LoVo (cell line): ENCODE measurements at places on chromosomes 3 and 15.

GRCh38 chr3:112736386-112736785, 95.4 kb upstream of the CCDC80 start:
- DNase-seq, result no peak

DNA sequence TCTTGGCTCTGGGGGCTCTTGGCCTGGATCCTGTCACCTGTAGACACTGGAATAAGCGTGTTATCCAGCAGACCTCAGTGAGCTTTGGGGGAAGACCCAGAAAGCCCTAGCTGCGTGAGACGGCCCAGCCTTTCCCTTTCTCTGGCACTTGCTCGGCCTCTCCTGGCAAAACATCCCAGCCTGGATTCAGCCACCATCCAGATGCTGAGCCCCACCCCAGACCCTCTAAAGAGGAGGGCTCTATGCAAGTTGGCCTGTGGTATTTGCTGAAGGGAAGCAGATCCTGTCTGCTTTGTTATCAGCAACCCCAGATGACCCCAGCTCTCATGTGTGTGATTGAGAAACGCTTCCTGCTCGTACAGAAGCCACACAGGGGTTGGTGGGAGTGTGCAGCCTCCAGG, 267.2 kb downstream of the FAM43A start:
- DNase-seq, result no peak

DNA sequence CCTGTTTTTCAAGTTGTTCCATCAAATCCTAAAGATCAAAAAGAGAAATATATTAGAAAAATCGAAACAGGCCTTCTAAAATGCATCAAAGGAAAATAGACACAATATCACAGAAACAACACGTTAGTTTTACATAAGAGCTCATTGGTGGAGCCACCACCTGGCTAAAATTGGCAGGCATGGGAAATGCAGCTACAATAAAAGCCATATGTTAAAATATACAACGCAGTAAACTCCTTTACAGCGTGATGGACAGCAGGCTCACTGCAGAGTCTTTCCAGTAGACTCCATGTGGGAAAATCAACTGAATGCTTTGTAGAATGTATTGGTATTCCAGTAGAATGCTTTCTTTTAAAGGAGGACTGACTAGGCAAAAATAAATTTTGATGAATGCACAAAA, 40.9 kb upstream of the MYO5C start:
- DNase-seq, result no peak

GRCh38 chr15:96331144-96331944, 844 bp downstream of the NR2F2 start:
- DNase-seq, result peak; percentile 68

- no peak for DNase-seq
Measured at GRCh38 chr3:46642971-46643370, 30.6 kb downstream of the FAM240A start.

GRCh38 chr15:48415036-48415886, 84.0 kb downstream of the DUT start:
- peak; percentile 39 for DNase-seq

DNA sequence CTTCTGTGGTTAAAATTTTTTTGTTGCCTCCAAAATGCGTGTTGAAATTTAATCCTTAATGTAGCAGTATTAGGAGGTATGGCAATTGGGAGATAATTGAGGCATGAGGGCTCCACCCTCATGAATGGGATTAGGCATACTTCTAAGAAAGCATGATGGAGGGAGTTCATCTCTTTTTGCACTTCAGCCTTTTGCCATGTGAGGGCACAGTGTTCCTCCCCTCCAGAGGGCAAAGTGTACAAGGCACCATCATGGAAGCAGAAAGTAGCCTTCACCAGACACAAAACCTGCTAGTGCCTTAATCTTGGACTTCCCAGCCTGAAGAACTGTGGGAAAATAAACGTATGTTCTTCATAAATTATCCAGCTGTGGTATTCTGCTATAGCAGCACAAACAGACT, 429.5 kb downstream of the ZIC1 start:
- no peak for DNase-seq

DNA sequence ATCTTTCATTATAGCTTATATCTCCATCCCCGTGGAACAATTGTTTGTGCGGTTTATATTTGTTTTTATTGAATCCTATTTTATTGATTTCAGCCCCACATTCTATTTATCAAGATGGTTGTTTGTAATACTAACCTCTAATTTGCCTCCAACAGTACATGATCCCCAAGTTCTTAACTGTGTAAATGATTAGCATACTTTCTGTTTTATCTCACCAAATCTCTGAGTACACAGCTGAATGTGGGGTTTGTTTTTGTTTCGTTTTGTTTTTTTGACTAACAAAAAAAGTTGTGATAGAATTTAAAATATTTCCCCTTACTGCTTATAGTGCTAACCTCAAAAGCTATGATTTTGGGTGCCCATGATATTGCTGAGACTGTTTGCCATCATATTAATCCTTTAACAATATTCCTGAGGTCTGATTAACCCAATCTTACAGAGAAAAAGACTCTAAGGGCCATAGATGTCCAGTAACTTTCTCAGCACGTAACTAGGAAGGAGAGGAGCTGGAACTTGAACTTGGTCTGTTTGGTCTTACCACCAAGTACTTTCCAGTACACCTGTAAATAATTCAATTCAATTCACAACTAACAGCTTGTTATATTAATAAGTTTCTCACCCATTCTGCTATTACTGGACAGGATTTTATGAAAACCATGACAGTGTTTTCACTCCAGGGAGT, 789.8 kb downstream of the TUSC7 start:
- DNase-seq, result no peak

GRCh38 chr15:99702895-99703602, 30.2 kb downstream of the LYSMD4 start:
- no peak for DNase-seq

- DNase-seq, result no peak
Measured at GRCh38 chr3:61821823-61822251, 260.5 kb downstream of the PTPRG start.

DNA sequence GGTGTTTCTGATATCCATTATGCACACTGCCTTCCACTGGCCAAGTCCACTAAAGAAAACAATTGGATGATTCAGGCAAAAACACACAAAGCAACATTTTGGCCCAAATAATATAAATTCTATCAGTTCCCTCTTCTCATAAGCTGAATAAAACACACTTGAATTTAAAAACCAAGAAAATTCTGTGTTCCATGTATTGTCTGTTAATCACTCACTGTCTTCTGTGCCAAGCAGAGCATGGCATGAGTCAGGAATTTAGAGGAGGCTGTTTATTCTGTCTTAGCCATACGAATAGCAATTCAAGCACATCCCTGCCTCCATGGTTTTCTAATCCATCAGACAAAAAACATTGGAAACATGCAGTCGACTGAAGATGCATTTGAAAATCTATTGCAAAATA, 215.6 kb upstream of the UMPS start:
- DNase-seq, result no peak

DNA sequence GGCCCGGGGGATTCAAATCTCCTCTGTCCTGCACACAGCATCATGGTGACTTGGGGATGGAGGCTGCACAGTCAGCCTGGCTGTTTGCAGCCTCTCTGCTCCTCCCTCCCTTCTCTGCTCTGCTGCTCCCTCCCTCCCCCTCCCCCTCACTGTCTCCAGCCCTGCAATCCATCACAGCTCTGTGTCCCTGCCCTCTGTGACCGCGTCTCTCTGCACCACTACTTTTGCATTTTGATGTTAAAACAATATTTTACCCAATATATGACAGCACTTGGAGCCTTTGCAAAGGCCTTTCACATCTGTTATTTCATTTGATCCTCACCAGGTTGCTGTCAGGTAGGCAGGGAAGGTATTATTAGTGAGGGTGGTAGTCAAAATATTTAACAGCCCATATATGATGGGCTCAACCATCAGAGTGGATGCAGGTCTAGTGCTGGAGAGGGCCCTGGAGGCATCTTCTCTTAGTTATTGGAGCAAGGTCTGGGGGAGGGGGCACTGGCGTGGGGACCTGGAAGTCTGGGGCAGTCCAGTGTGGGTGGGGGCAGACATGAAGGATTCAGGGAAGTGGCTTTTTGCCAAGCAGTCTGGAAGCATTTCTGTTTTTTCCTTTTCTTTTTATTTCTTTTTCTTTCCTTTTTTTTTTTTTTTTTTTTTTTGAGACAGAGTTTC, 16.3 kb upstream of the VPS8 start:
- no peak for DNase-seq

DNA sequence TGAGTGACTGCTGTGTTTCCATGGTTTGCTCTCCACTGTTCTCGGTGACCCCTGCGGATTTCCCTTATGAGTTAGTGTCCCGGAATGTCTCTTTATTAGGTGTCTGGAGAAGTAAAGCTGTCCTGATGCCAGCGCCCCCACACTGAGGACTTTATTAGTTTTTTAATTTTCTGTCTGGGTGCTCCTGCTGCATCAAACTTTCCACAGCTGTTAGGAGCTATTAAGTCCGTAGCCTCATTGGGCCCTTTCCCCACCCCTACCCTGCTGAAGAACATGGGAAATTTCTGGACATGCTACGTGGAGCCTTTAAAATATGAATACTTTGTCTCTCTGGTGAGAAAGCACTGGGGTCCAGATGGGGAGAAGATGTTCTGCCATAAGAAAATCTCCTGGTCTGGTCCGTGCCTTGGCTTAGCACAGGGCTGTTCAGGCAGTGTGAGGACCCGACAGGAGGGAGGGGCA, 161.7 kb upstream of the HES1 start:
- no peak for DNase-seq

- DNase-seq, result no peak
Measured at GRCh38 chr3:126865736-126866135, 117.2 kb upstream of the PLXNA1 start.

DNA sequence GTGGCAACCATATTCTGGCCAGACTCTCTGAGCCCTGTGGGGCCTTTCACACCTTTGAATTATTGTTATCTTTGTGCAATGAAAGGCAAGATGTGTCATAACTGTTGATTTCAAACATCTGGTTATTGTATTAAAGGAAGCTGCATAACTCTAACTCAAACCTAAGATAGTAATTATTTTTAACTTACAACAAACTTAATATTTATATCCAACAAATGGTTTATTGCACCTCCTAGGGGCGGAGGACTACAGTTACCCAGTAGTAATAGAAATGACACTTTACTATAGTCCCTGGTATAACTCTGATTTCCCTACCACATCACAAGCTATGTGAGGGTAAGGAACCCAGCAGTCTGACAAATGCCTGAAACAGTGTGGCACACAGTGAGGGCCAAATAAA, 363.9 kb upstream of the SUCLG2 start:
- DNase-seq, result no peak

DNA sequence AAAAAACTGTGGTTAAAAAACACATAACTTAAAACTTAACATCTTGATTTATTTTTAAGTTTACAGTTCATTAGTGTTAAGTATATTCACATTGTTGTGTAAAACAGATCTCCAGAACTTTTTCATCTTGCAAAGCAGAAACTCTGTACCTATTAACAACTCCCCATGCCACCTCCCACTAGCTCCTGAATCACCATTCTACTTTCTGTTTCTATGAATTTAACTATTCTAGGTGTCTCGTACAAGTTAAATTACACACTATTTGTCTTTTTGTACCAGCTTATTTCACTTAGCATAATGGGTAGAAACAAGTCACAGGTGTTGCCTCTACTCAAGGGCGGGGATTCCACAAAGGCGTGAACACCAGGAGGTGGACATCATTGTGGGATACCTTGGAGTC, 43.2 kb downstream of the CRTC3 start:
- no peak for DNase-seq
